GM04503 (cell line): ENCODE measurements at places on chromosomes 2 and 18.

GRCh38 chr2:101983928-101984327 lies 7.8 kb upstream of the IL1R2 start:
- no peak for DNase-seq

DNA sequence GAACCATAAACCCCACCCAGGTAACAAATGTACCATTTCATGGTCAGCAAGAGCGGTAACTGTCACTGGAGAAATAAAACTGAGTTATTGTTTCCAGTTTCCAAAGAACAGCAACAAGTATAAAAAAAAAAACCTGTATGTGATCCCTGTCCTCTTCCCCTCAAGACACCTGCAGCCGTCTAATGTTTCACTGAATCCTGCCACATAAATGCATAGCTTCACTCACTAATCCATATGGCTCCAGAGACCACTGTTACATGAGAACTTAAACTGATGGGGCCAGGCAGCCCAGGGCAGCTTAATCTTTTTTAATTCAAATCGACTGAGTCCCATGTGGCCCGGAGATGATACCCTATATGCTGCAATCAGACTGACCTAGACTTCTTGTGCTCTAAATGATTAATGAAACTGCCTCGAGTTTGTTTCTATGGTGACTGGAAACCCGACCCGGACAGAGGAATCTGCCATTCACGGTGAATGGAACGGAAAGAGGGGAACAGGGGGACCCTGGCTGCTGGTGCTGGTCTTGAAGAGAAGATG lies 60.9 kb upstream of the SIX2 start:
- DNase-seq = no peak

DNA sequence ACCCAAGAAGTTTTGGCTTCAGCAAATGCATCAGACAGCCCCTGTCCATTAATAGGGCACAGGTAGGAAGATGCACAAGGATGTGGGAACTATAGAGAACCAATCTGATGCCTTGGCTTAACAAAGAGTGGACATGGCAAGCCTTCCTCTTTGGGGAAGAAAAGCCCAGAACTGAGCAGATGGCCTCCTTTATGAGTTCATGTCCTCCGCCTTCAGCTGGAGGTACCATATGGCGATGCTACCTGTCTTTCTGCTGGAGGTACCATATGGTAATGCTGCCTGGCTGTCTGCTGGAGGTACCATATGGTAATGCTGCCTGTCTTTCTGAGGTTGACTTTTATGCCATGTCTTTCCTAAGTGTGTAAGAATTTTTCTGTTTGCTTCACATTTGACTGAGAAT lies 6.0 kb downstream of the RETREG2 start:
- no peak for DNase-seq

- DNase-seq = no peak
Observed at GRCh38 chr2:48482313-48482712, 47.6 kb upstream of the STON1 start.

DNA sequence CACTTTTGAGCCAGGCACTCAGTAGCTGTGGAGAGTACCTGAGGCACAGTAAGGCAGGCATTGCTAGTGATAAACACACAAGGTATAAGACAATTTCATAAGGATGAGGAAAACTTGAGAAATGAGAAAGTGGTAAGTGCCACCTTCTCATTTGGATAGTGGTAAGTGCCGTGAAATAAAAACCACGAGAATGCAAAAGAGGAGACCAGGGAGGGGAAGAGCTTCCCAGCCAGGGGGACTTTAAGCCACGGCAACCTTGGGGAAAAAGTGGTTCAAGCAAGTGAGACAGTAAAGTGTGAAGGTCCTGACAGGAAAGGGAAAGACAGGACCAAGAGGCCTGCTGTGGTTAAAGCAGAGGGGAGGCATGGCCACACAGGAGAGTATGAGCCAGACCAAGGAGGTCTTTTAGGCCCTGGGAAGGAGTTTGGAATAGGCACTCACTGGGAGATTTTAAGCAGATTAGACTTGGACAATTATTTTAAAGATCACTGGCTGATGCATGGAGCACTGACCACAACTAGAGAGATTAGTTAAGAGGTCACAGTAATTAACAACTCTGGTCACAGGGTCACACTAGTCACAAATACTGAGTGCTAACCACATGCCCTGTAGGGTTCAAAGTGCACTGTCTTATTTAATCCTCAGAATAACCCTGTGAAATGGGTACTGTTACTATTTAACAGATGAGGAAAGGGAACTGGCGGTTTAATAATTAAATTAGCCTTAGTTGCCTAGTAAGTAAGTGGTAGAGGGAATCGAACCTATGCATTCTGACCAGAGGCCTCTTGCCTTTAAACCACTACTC lies 50.1 kb downstream of the THOC1 start:
- no peak for DNase-seq
